ENCODE measurements at places on chromosomes 2 and 18.

GRCh38 chr2:198710562-198710961, 747.2 kb downstream of the SATB2 start:
- no peak for DNase-seq

DNA sequence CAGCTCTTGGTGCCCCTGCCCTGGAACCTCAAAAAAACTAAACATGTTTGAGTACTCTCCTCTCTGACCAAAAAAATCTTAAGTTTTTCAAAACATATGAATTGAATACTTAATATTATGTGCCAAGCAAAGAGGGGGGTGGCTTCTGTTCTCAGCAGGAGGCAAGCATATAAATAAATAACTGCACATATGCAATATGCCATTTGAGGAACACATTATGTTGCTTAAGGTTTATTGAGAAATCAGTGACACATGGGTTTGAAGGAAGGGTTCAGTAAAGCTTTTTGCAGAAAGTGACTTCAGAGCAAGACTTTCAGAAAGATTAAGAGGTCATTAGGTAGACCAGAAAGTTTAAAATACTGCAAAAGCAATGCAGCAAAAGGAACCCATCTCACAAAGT, 429.2 kb downstream of the TDRD15 start:
- DNase-seq = no peak

GRCh38 chr2:160415991-160416390, 77.6 kb downstream of the RBMS1 start:
- no peak for DNase-seq

DNA sequence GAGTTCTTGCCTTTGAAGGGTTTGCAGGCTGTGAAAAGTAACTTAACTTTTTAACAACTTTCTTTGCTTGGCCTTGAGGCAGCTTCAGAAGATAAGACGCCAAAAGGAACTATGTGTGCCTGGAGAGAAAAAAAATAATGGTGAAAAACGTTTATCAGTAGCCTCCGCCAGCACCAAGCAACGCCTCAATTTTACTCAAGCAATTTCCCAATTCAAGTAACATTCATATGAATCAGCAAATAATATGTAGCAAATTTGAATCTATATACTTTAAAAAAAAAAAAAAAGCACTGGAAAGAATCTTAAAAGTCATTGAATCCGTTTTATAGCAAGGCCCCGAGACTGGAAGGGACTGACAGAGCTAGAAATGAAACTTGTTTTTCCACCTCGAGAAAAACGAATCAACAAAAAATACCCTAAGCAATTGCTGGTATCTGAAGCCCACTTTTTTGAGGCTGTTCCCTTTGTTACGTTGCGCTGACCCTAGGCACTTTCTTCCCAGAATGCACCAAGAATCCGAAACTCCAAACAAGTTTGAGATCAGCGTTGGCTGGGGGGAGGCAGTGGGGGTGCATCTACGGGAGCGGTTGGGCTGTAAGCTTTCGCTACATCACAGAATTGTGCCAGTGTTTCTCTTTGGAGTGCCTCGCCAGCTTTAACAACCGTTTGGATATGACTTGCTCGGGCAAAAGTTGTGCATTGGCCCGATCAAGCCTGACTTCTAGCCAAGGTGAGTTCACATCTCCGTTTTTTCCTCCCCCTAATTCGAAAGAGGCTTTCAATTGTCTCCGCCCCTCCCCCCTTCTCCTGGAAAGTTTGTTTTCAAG, 2.7 kb upstream of the TGIF1 start:
- no peak for DNase-seq

DNA sequence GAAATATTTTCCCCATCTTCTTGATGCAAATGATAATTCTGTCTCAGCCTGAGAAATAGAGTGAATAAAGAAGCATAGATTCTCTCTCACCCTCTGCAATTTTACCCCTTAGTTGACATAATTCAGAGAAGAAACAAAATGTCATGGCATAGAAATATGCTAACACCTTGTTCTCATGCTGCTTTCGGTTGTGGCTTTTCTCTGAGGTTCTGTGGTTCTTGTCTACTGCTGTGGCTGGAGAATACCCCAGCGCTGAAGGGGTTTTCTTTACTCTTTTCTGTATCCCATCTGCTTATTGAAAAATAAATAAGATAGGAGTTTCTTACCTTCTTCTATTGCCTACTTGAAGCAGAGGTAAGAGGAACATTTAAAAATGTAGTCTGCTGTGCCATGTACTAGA, 15.4 kb upstream of the RAB27B start:
- no peak for DNase-seq

GRCh38 chr2:113886479-113887008, 3.3 kb upstream of the ACTR3 start:
- DNase-seq = no peak

DNA sequence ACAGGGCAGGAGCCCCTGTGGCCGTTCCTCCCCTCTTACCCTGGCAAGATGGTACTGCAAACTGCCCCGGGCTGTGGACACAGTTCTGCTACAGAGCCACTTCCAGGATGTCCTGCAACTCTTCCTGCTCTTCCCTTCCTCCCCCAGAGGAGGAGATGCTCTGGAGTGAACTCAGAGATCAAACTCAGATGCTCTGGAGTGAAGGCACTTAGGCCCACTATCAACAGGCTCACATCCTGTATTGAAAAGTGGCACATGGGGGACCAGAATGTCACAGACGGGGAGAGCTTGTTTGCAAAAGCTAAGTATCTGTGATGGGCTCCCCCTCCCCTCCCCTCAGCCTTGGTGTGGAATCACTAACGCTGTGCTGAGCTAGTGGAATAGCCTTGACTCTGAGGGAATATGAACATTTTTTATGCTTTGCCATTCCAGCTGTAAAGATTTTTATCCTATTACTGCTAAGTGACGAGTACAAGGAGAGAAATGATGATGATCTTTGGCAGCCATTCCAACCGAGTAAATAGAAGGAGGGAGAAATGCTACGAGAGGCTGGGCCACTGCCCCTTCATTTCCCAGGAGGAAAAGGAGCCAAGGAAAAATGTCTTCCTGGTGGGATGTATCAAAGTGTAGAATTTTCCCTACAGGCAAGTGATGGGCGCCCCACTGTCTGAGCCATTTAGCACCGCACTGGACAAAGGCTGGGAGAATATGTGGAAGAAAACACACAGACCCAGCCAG, 152.6 kb downstream of the GALNT14 start:
- no peak for DNase-seq

- no peak for DNase-seq
Observed at GRCh38 chr18:50297621-50298442, 10.3 kb upstream of the CXXC1 start.

DNA sequence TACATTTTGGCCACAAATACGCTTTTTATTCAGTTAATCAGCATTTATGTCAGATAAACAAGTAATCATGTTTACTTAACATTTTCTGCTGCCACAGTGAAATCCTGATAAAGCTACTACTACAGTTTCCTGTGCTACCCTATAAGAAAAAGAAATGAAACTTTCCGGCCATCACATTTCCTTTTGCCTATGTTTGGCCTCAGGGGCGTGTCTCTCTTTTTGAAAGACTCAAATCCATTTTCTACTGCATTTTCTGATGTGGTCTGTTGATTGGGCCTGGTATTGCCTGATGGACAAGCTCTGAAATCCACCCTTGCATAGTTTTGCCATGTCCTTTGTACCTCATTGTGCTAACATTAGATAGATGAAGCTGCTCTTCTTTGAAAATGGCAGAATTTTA, 152.6 kb downstream of the AGPS start:
- DNase-seq = no peak

- DNase-seq = no peak
Observed at GRCh38 chr2:73963385-73964120, 21.2 kb upstream of the TET3 start.

DNA sequence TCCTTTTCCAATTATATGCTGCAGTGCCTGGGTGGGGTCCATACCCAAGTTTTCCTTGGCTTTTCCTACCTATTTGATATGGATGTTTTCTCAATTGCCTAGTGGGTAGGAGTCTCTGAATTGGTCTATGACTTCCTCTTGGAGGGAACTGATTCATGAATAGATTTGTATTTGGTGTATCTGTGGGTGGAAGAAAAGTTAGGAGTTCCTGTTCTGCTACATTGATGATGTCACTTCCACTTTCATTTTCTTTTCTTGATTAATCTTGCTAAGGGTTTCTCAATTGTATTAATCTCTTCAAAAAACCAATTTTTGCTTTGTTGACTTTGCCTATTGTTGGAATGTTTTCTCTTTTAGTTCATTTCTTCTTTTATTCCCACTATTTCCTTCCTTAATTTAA, 37.4 kb upstream of the SLC9A2 start:
- DNase-seq = no peak

- DNase-seq = no peak
Observed at GRCh38 chr2:208545403-208546042, 138.9 kb downstream of the PTH2R start.

- DNase-seq = no peak
Observed at GRCh38 chr2:132757676-132758075, 87.7 kb upstream of the LYPD1 start.

- no peak for DNase-seq
Observed at GRCh38 chr2:222180619-222181018, 118.2 kb downstream of the PAX3 start.

Data from stimulated activated CD8-positive, alpha-beta memory T cell treated with anti-CD3 and anti-CD28 coated beads, Interleukin-4, amount 100 ng/mL, for 1 hour (primary cell).